ENCODE measurements at places on chromosomes 2 and 18.

DNA sequence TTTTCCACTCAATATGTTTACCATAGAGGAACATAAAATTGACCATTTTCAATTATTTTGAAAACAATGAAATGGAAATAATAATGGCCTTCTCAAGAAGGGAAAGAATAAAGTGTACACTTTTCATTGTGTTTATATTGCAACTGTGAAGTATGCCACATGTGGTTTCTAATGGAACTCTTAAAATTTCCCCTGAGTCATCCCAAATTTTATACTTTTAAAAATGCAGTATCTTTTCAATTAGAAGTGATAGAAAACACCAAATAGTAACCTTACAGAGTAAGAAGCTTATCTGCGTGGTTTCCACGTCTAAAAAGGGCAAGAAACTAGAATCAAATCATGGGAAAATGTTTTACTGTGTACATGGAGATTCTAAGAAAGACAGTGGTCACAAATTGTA is 70.0 kb downstream of the SCG2 start:
- no peak for DNase-seq

- DNase-seq: no peak
Measured at GRCh38 chr18:21129566-21130216, 18.1 kb upstream of the ROCK1 start.

DNA sequence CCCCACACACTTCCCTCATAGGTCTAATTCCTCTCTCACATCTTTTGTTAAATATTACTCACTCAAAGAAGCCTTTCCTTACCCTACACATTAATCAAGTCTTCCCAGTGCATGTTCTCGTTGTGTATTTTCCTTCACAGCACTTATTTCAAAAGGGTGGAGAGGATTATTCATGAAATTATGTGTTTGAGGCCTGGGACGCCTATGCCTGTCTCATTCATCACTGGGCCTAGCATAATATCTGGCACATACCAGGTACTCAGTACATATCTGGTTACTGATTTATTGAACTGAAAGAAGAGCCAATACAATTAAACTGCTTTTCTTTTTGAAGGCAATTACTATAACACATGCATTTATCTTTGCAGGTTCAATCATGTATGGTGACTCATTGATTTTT is 15.1 kb upstream of the MALL start:
- DNase-seq: no peak

DNA sequence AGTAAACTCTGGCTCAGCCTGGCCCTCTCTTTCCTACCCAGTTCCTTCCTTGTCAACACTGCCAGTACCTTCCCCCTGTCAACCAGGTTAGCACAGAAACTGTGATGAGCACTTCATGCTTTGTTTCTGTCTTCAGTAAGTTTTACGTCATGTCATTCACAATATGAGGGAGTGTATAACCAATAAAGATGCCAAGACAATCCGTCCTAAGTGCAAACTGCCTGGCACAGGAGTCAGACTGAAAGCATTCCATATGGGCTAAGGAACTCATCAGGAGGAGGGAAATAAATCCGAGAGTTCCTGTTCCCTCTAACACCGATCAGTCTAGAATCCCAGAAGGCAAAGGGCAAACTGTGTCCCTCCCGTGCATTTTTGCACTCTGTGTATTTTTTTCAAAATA is 507.2 kb downstream of the CMPK2 start:
- no peak for DNase-seq

- DNase-seq: no peak
Measured at GRCh38 chr2:11373096-11373495, 28.7 kb upstream of the ROCK2 start.

DNA sequence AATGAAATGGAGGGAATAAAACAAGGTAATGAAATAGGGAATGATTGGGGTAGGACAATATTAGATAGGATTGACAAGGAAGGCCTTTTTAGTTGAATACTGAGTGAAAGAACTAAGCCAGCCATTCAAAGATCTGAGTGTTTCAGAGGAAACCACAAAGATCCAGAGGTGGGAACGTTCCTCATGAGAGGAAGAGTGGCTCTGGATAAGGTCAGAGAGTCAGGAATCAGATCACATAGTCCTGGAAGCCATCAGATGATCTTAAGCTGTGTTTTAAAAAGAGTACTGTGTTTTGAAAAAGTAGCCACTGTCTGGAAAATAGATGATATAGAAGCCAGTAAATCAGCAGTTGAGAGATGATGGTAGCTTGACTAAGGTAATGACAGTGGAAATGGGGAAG is 11.8 kb downstream of the TTLL4 start:
- DNase-seq: no peak

GRCh38 chr2:158142568-158143332 is 41.1 kb downstream of the UPP2 start:
- no peak for DNase-seq

DNA sequence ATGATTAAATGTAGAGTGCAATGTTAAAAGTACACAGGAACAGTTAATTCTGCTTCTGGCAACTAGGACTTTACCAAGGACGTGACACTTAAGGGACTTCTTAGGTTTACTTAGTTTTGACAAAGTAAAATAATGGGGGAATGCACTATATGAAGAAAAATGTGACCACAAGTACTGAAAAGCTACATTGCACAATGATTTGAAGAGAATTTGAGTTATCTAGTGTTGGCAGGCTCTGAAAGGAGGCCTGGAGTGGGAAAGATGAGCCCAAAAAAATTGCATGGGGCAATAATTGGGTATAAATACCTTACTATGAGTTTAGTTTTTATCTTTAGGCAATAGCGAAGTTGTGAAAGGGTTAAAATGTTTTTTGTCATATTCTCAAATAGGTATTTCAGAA is 173.7 kb downstream of the DOK6 start:
- DNase-seq: no peak

DNA sequence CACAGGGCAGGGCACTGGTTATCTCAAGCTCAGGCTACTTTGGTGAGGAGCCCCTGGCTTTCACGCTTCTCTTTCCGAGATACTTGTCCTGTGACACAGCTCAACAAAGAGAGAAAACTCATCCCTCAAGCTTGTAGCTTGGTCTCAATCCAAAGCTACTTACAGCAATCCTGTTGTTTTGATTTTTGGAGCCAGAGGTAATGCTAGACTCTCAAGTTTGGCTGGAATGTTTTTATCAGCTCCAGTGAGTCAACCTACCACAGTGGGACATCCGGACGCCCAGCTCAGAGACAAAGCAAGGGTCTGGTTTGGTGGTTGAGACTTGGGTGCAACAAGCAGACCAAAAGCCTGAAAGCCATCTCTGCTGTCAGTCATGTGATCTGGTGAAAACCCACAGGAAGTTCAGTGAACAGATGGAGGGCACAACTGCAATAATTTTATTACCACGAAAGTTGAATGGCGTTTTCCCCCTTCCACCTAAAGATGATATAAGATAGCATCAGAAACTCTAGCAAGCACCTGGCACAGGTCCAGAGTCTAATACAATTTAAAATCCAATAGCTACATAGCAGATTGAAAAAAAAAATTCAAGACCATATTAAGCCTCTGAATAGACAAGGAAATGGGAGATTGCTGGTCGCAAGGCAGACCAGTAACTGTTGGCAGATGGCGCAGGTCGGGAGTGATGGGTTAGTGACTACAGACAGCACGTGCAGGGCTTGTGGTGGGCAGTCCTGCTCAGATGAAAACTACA is 102.3 kb upstream of the SMAD7 start:
- no peak for DNase-seq

DNA sequence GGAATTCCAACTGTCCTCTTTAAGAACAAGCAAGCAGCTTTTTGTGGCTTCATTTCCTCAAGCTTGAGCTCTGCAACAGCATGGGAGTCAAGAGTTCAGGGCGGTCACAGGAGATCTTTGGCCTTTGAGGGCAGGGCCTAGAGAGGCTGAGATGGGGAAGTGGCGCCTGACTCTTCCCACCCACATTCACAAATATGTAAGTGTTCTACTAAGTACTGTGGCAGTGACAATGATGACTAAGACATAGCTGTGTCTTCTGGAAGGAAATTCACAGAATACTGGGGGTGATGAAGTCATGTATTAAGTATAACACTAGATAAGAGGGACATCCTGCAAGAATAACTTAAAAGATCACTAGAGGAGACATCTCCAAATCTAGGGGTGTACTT is 15.0 kb downstream of the RND3 start:
- no peak for DNase-seq

GRCh38 chr2:111162718-111163331 is 42.1 kb downstream of the BCL2L11 start:
- DNase-seq: no peak

GRCh38 chr2:158542577-158542976 is 85.8 kb downstream of the PKP4 start:
- no peak for DNase-seq

DNA sequence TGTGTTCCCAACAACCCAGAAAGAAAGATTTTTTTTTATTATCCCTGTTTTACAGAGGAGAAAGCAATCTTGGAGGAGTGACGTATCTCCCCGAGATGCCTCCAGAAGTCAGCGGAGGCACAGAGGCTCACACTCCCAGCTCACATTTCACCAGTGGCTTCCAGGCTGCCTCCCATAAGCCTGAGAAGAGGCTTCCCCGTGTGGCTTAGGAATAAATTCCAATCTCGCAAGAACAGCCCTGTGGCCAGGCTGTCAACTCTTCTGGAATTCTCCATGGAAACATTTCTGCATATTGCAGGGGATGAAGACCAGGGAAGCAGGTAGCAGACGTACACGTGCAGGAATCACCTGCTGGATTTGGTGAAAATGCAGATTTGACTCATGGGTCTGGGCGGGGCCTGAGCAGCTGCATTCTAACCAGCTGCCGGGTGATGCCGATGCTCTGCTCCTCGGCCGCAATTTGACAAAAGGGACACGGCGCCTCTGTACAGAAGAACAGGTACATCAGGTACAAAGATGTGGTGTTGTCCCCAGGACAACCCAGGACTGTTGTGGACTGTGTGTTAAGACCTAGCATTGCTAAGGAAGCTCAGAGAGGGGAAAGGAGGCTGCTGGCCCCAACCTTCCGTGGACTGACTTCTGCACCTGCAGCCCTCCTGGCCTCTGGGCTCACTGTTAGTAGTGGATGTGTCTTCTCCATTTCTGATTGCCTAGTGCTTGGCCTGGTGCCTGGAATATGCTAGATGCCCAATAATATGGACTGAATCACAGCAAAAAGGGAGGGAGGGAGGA is 114.2 kb upstream of the ID2 start:
- no peak for DNase-seq

- no peak for DNase-seq
Measured at GRCh38 chr2:88057437-88057844, 1.9 kb upstream of the KRCC1 start.

- no peak for DNase-seq
Measured at GRCh38 chr2:233002829-233003657, 10.0 kb downstream of the NGEF start.

DNA sequence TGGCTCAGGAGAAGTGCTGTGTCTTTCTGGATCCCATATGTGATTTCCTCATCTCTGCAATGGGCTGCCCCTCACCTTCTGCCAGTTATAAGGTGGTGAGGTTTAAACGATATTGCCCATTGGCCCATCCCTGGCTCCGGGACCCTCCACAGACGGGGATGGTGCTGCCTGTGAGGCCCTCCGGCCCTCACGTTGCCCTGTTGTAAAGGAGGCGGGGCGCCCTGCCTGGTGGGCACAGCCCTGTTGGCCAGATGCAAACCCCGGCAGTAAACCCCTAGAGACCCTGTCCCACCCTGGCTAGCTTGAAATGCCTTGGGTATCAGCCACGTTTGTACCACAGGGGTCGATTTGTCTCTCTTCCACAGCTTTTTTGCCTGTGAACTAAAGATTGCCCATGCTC is 7.4 kb downstream of the ARHGEF4 start:
- DNase-seq: no peak

- DNase-seq: no peak
Measured at GRCh38 chr2:180938451-180938850, 42.0 kb upstream of the UBE2E3 start.

- DNase-seq: no peak
Measured at GRCh38 chr2:38959466-38959865, 69.8 kb downstream of the ARHGEF33 start.

DNA sequence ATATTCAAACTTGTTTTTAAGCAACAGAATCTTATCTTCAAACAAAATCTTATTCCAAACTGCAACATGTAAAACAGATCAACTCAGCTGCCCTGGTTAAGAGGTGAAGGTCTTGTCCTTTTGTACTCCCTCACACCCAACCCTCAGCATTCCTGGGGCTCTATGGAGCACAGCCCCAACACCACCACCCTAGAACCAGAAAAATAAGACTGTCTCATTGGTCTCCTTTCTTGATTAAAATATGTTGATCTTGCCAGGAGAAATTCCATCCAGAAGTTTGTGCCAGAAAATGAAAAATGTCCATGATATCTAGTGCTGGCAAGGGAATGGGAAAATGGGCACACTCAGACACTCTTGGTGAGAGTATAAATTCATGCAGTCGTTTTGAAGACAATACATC is 62.1 kb upstream of the TMEM17 start:
- DNase-seq: no peak

- no peak for DNase-seq
Measured at GRCh38 chr18:56795381-56795780, 144.2 kb downstream of the WDR7 start.

DNA sequence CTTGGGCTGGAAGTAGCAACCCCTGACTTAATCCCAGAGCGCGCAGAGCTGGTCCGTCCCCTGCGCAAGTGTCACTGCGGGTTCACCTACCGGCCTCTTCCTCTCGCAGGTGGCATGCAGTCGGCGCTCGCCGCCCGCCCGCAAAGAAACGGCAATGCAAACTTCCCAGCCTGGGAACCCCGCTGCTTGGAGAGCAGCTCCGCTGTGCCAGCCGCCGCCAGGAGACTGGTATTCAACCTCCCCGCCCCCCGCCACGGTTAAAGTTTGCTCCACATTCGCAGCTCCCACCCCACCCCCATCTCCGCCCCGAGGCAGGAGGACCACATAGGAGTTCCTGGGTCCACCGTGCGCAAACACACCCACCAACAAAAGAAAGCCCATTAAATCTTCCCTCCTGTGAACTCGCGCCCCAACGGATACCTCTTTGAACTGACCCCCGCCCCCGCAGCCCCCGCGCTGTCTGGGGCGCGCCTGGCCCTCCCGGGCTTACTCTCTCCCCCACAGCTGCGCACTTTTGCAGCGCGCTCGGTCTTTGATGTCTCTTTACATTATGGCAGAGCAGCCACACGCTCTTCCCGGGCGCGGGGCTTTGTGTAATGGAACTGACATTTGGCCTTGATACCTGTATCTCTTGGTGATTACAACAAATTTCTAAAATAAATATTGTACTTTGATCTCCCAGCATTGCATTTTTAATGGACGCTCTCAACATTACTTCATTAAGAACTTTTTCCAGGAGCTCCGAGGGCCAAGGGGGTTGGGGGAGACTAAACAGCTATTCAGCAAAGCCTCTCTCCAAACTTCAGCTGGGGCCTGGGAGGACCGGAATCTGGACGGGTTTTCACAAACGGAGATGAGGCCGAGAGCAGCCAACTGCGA is 3.1 kb upstream of the SP5 start:
- no peak for DNase-seq

- DNase-seq: no peak
Measured at GRCh38 chr2:38581193-38582147, 21.3 kb downstream of the HNRNPLL start.

DNA sequence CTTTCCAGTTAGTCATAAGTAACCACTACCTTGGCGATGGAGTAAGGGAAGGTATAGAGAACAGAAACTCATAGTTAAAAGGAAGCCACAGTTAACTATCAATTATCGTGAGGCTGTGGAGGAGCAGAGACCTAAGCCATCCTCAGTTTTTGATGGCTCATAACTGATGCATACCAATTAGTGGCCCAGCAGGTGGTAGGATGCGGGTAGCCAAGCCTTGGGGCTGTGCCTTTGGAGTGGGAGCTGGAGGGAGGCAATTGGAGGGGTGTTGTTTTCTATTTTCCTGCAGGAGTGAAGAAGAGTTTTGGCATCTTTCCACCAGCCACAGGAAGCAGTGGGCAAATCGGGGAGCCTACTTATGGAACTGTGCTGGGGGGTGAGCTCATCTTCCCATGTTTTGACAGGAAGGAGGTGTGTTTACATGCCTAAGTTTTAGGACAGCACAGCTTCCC is 194.8 kb downstream of the TPGS2 start:
- DNase-seq: no peak
